Tracheal epithelial cell (primary cell): ENCODE measurements at places on chromosomes 12 and 14. TPM values are rescaled to one million over a fixed set of nuclear protein-coding genes. Genes with fewer than 3 reads are reported as not detected.

NINJ2 gene
- 0.48 and 1.3 TPM in 2 replicates for total RNA-seq

CACNA1C gene
- total RNA-seq = 0.24 TPM in 1 of 2 replicates, not detected in the other

ZNF84 gene
- total RNA-seq = 15.3 and 22.2 TPM in 2 replicates

SLC4A8 gene
- 0.43 and 0.48 TPM in 2 replicates for total RNA-seq

SLC2A14 gene
- under 0.01 TPM in 1 of 2 replicates, not detected in the other for total RNA-seq
